ENCODE measurements at places on chromosomes 6 and 20. TPM values are rescaled to one million over a fixed set of nuclear protein-coding genes. Genes with fewer than 3 reads are reported as not detected.

GRCh38 chr6:37987018-37987417 is 167.5 kb downstream of the ZFAND3 start:
- DNase-seq, result no peak

GRCh38 chr6:32659856-32660595 is 6.4 kb downstream of the HLA-DQB1 start:
- DNase-seq, result no peak

- DNase-seq, result no peak
Observed at GRCh38 chr20:50633361-50633760, 58.0 kb downstream of the RIPOR3 start.

DNA sequence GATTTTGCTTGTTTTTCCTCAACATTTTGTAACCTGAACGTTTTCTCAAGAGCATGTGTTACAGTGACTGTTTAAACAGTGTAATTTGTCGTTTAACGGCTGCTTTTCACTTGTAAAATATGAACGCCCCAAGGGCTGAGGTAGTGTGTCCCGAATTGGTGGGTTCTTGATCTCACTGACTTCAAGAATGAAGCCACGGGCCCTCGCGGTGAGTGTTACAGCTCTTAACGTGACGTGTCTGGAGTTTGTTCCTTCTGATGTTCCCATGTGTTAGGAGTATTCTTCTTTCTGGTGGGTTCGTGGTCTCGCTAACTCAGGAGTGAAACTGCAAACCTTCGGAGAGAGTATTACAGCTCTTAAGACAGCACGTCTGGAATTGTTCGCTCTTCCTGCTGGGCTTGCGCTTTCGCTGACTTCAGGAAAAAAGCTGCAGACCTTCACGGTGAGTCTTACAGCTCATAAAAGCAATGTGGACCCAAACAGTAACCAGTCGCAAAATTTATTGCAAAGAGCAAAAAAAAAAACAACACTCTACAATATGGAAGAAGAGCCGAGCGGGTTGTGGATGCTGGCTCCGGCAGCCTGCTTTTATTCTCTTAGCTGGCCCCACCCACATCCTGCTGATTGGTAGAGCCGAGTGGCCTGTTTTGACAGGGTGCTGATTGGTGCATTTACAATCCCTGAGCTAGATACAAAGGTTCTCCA is 25.1 kb upstream of the TRIM27 start:
- no peak for DNase-seq

DNA sequence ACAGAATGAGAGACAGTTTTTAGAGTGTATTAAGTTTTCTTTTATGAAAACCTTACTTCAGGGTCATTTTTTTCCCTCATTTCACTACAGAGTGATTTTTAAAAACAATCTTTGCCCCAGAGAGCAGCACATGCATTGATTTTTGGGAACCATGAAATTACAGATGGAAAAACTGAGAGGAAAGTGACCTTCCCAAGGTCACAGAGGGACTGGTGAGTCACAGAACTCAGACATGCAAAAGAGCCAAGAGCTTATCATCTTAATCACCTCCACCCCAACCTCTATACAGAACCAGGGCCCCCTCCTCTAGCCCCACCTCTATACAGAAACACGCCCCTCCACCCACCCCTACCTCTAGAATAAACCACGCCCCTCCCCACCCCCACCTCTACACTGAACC is 10.7 kb downstream of the PXMP4 start:
- DNase-seq, result no peak

DNA sequence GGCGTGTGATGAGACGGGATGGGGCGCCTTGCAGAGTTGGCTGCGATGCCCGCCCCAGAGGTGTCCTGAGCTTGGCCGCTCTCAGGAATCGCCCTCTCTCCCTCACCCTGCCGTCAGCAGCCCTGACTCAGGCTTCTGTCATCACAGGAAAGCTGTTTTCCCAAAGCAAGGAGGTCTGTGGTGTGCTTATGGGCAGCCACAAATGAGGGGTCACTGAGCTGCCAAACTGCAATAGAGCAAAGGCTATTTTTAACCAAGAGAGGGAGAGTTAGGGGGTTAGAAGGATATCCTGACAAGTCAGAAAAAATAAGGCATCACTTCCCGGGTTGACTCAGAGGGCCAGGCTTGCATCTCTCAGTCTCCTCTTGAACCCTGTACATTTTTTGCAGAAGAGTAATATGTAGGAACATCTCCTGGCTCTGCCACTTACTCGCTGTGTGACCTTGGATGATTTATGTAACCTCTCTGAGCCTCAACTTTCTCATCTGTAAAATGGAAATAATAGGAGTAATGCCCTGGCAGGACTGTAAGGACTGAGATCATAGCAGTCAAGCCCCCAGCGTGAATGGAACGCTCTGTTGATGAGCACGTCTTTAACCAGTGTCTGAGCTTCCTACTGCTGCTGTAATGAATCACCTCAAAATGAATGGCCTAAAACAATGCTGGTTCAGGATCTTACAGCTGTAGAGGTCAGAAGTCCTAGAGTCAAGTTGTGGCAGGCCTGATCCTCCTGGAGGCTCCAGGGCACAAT is 181.9 kb downstream of the NFATC2 start:
- DNase-seq, result no peak

- no peak for DNase-seq
Observed at GRCh38 chr6:67775333-67775732, 859.7 kb upstream of the ADGRB3 start.

GRCh38 chr20:50582092-50582491 is 71.9 kb downstream of the PTPN1 start:
- peak; percentile 4 for DNase-seq

- DNase-seq, result no peak
Observed at GRCh38 chr6:90154755-90155470, 141.7 kb downstream of the BACH2 start.

DNA sequence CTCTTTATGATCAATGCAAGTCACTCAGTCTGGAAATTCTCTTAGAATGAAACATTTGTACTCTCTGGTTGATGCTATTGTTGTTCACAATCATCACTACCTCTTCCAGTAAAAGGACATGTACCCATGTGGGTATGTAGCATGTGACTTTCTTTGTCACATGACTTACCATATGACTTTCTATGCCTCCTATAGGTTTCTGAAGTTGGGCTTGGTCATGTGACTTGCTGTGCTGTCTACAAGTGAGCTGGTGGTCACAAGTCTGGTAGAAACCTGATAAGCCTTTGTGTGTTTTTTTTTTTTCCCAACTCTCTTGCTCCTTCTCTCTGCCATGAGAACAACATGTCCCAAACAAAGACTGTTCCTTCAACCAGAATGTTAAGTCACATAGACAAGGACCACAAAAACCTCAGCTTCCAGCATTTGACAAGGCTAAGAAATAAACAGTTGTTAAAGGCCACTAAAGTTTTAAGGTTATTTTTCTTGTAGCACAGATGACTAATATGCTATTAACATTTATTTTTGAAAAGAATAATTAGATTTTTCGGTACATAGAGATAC is 379.2 kb upstream of the SLC35B3 start:
- no peak for DNase-seq

DNA sequence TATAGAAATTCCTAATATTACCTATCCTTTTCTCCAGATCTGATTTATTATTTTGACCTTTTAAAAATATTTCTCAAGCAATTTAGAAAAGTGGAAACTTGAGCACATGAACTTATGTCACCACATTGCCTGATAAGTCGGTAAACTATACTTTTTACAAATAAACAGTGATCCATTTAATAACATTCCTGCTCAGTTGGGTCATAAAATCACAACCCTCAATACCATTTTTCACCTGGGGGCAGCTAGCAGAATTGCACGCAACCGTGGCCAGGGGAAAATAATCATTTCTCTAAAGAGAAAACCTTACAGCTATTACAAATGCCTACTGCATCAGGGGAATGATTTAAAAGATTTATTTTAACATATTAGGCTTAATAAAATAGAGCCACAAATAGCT is 614.5 kb downstream of the PHF3 start:
- no peak for DNase-seq

GRCh38 chr6:11366183-11366933 is 133.9 kb upstream of the NEDD9 start:
- no peak for DNase-seq

DNA sequence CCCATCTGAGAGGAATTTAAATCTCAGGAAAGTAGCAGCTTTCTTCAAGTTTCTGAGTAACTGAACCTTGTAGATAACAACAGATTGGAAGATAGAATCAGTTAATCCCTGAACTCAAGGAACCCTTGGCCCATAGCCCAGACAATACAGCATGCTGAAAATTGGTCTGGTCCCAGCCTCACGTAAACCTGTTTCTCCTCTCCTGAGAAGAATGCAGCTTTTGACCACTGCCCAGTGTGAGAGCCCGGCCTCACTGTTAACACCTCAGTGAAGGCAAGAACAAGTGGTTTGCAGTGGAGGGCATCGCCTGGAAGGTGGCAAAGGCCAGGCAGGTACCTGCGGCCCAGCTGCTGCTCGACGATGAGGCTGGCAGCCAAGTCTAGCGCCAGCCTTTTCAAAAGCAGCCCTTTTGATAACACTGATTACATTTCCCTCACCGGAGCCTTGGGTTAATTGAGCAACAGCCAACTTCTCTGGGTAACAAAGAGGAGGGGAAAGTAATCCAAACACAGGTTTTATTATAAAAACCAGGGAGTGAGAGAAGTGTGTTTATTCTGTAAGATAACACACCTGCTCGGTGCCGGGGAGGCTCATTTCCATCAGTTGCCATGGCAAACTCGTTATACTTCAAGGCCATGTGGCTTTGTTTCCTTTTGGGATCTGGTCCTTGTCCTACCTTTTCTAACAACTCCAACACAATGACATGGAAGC is 54.0 kb downstream of the TRAF3IP2 start:
- DNase-seq, result no peak

- no peak for DNase-seq
Observed at GRCh38 chr6:77879527-77879926, 226.7 kb downstream of the MEI4 start.

DNA sequence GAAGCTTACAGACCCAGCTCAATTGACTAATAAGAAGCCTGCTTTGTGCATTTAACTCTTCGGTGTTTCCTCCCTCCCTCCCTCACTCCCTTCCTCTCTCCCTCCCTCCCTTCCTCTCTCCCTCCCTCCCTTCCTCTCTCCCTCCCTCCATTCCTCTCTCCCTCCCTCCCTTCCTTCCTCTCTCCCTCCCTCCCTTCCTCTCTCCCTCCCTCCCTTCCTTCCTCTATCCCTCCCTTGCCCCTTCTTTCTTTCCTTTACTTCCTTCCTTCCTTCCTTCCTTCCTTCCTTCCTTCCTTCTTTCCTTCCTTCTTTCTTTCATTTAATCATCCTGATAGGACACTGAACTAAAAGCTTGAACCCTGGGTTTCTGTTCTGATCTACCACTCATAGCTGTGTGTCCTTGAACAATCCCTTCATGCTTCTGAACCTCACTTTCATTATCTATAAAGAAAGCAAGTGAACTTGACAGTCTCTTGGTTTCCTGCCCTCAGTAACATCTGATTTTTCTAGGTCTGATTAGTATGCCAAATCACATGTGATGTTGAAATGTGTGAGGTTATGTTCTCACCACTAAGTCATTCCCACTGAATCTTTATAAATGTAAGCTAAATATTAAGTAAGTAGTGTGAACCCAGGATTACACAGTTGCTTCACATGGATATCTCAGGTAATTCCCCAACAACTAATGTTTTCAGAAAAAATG is 132.3 kb upstream of the BMP2 start:
- DNase-seq, result no peak

GRCh38 chr6:329888-330691 is 37.8 kb downstream of the DUSP22 start:
- no peak for DNase-seq

DNA sequence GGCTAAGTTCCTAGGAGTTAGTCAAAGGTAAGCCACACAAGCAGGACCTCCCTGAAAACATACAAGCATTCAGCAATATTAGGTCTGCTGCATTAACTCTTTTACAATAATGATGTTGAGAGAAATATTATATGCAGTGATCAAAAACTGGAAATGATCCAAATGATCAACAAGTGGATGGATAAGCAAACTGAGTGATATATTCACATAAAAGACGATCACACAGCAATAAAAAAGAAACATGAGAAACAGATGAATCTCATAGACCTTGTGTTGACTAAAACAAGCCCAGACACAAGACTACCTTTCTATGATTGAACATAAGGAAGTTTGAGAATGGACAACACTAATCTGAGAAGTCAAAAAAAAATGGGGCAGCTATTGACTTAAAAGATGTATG is 39.9 kb downstream of the LMBRD1 start:
- DNase-seq, result no peak

DNA sequence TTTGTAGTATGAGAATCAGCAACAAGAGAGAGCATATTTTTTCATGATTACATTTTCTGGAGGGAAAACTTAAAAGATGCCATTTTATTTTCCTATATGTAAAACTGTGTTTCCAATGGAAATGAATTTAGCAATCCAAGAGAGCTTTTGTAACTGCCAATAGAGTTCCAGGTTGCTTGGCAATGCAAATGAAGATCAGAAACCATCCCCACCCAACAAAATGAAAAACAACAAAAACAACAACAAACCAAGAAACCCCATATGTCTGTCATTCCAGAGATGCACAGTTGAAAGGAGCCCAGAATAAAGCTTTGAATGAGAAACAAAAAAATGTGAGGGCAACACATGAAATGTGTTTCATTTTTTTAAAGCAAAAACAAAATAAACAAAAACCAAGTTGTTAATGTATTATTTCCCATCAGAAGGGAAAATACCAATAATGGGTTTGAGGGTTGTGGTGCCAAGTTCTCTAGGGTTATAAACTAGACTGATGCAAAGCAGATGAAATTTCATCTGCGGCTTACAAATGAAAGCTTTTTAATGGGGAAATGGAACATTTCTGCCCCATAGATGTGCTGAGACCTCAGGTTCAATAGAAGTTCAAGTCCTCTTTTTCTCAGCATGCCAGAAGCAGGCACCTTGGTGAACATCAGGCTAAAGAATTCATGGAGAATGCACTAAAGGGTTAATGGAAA is 121.5 kb upstream of the MCHR2 start:
- no peak for DNase-seq

DNA sequence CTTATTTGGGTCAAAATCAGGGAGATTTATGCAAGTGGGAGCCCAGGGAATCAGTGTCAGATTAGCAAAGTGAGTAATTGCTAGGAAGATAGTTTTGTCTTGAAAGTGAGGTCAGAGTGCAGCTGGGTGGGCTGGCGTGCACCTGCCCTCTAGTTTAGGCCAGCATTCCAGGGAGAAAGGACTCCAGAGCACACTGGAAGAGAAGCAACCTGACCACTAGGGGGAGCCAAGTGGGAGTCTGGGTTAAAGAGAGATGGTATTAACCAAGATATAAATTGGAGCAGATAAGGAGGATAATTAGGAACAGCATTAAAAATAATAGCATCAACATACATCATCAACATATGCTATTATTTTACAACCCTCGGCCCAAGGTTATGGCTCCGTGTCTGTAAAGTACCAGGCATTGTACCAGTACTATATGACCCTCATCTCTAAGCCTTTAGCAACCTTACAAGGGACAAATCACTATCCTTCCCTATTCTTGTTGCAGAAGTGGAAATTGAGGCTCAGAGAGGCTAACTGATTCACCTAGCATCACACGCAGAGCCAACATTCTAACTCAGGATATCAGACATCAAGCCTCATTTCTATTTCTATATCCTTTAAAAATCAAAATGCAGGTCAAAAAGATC is 57.8 kb downstream of the SLC2A10 start:
- no peak for DNase-seq

The RSPH9 gene
- total RNA-seq, result 0.16 TPM

The HSPA12B gene
- total RNA-seq, result 16.6 TPM

The PI3 gene
- total RNA-seq, result not detected

The COX4I2 gene
- total RNA-seq, result 9.3 TPM

The ADTRP gene
- total RNA-seq, result not detected

The GPR63 gene
- total RNA-seq, result 0.40 TPM

The PTCRA gene
- total RNA-seq, result not detected

The SYCP2 gene
- 0.94 TPM for total RNA-seq

The STMN3 gene
- total RNA-seq, result 4.3 TPM
